Stimulated activated naive CD4-positive, alpha-beta T cell (primary cell): ENCODE measurements at places on chromosomes 13 and 19.

DNA sequence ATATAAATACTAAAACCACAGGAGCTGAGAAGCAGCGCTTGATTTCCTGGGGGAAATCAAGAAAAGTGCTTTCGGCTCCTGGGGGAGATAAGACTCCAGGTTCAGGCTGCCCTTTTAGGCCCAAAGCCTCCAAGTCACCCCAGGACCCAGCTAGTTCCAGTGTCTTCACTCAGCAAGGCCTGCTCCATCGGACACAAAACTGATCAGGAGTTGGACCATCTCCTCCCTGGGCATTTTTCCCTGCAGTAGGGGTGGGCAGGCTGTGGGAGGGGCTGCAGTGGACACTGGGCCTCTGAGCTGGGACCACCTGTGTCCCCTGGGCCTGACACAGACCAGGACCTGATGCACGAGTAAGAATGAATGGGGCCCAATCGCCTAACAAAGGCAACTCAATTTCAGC lies 15.2 kb downstream of the C19orf12 start:
- no peak for DNase-seq

GRCh38 chr13:27842571-27842970 lies 50.3 kb downstream of the GSX1 start:
- no peak for DNase-seq

DNA sequence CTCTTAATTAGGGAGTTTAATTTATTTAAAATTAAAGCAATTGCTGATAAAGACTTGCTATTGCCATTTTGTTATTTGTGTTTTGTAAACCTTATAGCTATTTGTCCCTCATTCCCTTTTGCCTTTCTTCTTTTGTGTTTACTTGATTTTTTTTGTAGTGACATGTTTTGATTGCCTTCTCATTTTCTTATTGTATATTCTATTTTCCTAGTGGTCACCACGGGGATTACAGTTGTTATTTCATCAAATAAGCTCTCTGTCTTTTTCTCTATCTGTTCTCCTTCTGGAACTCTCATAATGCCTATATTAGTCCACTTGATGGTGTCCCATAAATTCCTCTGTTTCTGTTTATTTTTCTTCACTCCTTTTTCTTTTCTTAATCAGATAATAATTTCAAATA lies 64.4 kb upstream of the FRY start:
- DNase-seq = no peak

- no peak for DNase-seq
Measured at GRCh38 chr13:89375839-89376238, 1704.7 kb downstream of the SLITRK5 start.

DNA sequence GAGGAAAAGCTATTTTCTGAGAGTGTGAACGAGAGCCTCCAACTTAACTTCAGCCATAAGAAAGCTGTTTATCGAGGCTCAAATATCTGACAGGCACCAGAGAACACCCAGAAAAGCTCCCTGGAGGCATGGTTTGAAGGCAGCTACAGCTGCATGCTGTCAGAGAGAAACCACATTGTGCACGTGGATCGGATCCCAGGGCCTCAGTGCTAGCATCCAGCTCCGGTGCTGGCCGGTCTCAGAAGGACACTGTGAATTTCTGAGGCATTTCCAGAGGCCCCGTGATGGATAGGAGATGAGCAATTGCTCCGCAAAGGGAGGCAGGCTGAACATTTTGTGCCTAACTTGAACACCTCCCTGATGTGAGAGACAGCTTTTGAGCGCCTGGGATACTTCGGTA lies 315.7 kb downstream of the FGF9 start:
- DNase-seq = no peak

- no peak for DNase-seq
Measured at GRCh38 chr19:17706750-17707181, 12.5 kb upstream of the MAP1S start.

DNA sequence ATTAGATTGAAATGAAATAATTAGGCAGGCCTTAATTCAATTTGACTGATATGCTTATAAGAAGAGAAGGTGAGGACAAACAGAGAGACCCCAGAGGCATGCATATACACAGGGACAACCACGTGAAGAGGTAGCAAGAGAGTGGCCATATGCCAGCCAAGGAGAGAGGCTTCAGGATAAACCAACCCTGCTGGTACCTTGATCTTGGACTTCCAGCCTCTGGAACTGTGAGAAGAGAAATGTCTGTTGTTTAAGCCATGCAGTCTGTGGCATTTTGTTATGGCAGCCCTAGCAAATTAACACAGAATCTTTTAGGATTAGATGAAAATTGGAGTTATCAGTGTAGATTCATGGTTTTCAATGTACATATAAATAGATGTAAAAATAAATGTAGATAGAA lies 120.1 kb downstream of the KCTD15 start:
- no peak for DNase-seq

DNA sequence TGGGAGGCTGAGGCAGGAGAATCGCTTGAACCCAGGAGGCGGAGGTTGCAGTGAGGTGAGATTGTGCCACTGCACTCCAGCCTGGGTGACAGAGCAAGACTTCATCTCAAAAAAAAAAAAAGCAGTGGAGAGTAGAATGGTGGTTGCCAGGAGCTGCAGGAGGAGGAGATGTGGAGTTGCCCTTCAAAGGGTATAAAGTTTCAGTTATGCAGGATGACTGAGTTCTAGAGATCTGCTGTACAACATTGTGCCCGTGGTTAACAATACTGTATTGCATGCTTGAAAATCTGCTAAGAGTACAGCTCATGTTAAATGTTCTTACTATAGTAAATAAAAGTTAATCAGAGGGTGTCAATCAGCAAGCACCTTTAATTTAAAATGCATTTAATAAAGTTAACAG lies 28.4 kb upstream of the LATS2 start:
- no peak for DNase-seq

DNA sequence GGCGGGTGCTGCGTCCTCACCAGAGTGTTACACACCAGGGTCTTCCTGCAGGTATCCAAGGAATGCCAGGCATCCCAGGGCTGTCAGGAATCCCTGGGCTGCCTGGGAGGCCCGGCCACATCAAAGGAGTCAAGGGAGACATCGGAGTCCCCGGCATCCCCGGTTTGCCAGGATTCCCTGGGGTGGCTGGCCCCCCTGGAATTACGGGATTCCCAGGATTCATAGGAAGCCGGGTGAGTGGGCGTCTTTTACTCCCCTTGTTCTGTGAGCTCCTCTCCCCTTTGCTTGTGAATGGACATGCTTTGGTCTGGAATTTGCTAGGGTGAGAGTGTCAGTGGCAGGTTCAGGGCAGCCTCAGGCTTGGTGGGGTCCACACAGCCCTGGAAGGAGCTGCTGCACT lies 75.9 kb downstream of the RAB20 start:
- no peak for DNase-seq

- DNase-seq = no peak
Measured at GRCh38 chr13:68998056-68998455, 1109.6 kb upstream of the ATXN8OS start.

- DNase-seq = no peak
Measured at GRCh38 chr19:46571495-46571894, 29.6 kb upstream of the CALM3 start.

- no peak for DNase-seq
Measured at GRCh38 chr19:18788529-18789421, 2.3 kb downstream of the COMP start.

DNA sequence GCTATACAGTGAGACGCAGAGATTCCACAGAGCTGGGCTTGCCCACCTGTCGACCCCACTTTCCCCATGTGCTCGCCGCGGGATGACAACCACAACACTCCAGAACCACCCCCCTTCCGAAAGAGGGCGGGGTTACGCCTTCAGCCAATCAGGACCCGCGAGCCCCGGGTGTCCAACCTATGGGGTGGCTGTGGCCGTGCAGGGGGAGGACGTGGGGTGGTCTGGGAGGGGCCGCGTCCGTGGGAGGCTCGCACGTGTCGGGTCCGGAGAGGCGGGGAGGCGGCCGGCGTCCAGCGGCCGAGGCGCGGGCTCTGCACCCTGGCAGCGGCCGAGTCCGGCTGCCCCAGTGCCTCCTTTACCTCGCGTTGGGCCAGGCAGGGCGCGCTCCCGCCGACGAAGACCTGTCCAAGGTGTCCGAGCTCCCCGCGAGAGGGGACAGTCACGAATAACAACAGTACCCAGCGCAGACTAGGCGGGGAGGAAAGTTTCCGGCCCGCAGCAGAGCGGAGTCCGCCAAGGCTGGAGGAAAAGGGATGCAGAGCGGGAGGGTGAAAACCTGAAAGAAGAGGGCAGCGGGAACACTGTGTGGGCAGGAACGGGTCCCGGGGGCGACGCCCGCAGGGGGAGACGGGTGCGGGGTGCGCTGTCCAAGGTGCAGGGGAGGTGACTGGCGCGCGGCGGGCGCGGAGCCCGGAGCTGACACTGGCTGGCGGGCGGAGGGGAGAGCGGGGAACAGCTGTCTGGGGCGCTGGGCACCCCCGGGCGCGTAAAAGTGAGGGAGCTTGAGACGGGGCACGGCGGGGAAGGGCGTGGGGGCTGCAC lies 911 bp downstream of the ENOX1 start:
- DNase-seq = no peak

DNA sequence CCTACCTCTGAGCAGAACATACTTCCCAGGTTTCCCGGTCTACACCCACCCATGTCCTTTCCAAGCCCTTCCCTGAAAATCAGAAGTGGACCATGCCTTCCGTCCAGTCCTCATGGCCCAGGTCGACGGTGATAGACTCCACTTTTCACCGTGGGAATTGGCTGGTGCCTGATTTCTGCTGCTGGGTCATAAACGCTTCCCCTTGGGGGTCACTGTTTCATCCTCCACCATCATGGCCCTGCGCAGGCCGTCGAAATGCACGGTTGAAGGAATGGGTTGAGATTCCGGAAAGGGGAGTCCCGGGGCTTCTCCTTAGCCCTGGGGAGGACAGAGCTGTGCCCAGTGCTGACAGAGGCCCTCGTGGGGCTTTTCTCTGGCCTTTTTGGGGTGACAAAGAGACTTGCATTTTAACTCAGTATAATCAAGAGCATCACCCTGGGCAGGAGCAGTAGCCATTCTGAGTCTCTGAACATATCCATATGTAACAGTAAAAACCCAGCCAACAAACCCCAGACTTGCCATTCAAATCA lies 75.5 kb downstream of the SOX1 start:
- no peak for DNase-seq

DNA sequence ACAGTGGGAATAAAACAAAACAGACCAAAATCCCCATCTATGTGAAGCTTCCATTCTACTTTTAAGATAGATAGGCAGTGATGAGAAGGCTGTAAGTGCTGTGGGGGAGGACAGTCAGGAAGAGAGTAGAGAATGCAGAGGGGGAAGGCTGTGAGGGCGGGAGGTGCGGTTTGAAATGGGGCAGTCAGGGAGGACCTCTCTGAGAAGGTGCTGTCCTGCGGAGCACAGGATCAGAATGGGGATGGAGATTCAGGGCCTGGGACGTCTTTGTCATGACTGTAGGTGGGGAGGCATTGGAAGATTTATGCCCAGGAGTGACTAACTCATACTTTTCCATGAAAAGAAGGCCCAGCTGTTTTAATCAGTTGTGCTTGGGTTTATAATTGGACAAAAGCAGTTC lies 3.9 kb upstream of the GPR183 start:
- no peak for DNase-seq

DNA sequence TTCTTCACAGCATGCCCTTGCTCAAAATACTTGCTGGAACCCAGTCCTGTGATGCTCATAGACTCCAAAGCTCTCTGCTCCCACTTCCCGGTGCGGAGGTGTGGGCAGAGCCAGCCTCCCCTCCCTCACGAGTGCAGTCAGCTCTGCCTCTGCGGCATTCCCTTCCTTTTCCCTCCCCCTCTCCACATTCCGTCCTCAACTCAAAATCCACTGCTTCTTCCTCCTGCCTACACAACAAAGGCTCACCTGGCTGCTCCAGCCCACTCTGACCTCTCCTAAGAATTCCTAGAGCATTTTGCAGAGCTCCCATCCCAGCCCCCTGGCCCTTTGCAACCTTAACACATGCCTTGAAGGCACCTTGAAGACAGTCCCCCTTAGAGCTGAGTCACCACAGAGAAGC lies 527.9 kb downstream of the MYO16 start:
- no peak for DNase-seq

- DNase-seq = no peak
Measured at GRCh38 chr13:94272038-94272437, 207.4 kb downstream of the DCT start.

- no peak for DNase-seq
Measured at GRCh38 chr13:26873386-26873698, 112.8 kb upstream of the GPR12 start.

DNA sequence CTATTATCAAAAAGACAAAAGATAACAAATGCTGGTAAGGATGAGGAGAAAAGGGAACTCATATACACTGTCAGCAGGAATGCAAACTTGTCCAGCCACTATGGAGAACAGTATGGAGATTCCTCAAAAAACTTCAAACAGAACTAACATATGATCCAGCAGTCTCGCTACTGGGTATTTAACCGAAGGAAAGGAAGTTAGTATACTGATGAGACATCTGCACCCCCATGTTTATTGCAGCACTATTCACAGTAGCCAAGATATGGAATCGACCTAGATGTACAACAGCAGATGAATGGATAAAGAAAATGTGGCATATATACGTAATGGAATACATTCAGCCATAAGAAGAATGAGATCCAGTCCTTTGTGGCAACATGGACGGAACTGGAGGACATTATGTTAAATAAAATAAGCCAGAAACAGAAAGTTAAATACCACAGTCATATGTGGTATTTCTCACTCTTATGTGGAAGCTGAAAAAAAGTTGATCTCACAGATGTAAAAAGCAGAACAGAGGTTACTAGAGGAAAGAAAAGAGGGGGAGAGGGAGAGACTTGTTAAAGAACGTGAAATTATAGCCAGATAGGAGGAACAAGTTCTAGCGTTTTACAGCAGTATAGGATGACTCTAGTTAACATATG lies 83.2 kb downstream of the RUBCNL start:
- DNase-seq = no peak

GRCh38 chr19:11560404-11561051 lies 1.5 kb upstream of the ELOF1 start:
- peak; percentile 9 for DNase-seq

GRCh38 chr13:26719356-26719945 lies 41.1 kb downstream of the GPR12 start:
- DNase-seq = no peak

DNA sequence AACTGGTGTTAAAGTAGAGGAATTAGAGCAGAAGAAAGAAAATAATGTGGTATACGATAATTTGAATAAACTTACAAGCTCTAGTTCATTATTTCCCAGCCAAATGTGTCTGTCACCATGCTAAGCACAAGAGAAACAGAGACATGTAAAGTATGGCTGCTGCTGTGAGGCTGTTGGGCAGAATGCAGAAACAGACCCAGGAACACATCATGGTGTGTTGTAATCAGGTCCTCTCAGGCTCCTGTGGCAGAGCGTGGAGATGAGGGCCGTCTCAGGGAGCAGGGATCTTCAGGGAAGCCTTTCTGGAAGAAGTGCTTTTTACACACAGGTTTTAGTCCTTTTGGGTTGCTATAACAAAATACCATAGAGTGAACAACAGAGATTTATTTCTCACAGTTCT lies 710.7 kb upstream of the SGCG start:
- DNase-seq = no peak

DNA sequence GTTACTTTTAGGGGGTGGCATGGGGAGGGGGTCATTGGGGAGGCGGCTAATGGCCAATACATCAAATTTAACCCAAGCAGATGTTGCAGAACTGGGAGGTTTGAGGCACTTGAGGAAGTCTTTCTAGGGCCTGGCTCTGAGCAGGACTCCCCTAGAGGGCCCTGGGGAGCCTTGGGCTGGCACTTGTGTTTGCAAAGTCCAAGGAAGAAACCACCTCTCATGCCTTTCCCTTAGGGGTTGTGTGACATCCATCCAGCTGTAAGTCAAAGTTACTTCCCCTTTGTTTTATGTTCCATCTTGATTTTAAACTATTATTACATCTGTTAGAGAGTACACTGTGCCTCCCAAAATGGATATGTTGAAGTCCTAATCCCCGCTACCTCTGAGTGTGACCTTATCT lies 159.9 kb downstream of the KATNAL1 start:
- no peak for DNase-seq
